ENCODE measurements at places on chromosomes 3 and 15.
A peak's percentile ranks its signal among the peaks of the same experiment; 100 is the strongest.

DNA sequence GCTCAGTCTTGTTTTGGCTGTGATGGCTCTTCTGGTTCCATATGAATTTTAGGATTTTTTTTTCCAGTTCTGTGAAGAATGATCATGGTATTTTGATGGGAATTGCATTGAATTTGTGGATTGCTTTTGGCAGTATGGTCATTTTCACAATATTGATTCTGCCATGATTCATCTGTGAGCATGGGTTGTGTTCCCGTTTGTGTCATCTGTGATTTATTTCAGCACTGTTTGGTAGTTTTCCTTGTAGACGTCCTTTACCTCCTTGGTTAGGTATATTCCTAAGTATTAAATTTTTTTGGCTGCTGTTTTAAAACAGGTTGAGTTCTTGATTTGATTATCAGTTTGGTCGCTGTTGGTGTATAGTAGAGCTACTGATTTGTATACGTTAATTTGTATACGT lies 18.5 kb downstream of the TCF12 start:
- DNase-seq = no peak

- no peak for DNase-seq
Measured at GRCh38 chr3:73716418-73716817, 91.7 kb upstream of the PDZRN3 start.

DNA sequence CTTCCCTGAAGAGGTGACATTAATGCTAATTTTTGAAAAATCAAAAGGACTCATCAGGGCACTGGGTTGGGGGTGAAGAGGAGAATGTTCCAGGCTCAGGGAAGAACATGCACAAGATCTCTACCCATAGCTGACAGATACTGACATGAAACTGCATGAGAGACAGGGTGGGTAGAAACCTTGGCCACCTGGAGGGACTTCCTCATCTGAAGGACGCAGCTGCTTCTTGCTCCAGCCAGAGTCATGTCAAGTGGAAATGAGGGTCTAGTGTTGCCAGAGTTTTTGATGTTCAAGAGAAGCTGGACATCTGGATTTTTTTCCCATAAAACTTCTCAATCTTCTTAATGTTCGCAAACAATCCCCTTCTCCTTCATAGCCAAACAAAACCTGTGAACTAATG lies 29.7 kb downstream of the AMOTL2 start:
- DNase-seq = no peak

DNA sequence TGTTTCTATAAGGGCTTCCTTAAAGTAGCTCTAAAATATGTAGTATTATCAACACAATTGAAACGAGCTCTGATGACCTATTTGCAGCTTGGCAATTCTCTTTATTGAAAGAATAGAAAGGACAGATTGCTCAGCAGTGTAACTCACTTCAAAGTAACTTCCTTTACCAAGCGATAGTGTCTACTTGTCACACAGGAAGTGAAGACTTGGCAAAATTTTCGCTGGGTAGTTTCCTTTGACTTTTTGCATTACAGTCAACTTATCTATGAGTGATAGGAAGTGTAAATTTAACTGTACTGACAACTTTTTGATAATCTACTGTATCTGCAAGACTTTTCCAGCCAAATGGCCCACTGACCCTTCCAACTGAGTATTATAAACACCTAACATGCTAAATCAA lies 22.8 kb downstream of the SLC9A9 start:
- no peak for DNase-seq

GRCh38 chr3:129286081-129286480 lies 7.4 kb downstream of the HMCES start:
- DNase-seq = no peak

DNA sequence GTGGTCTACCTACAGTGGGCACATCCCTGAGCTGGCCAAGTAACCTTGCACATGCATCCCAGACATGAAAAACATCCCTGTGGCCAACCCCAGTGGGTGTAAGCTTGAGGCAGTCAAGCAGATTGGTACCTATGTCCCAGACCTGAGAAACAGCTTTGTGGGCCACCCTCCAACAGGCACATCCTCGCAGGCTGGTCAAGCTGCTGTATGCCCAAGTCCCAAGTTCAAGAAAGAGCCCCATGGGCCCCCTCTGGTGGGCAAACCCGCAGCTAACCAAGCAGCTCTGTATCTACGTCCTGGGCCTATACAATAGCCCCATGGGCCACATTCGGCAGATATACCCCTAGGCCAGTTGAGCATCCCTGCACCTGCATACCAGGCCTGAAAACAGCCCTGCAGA lies 186.3 kb upstream of the GPR149 start:
- no peak for DNase-seq

DNA sequence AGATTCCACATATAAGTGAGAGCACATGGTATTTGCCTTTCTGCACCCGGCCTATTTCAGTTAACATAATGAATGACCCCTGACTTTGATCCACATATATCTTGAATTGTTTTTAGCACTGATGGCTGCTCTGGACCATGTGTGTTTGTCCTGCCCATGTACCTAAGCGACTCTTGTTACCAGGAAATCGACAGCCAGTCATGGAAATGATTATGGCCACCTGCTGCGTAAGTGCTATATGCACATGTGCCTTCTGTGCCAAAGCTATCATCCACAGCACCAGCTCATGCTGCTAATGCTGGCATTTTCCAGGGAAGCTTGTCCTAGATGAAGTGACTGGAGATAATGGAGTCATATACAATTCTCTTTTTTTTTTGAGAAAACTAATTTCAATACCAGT lies 103.7 kb downstream of the PEX5L start:
- DNase-seq = peak; percentile 94

GRCh38 chr3:178320456-178321351 lies 215.5 kb upstream of the KCNMB2 start:
- DNase-seq = peak; percentile 48

DNA sequence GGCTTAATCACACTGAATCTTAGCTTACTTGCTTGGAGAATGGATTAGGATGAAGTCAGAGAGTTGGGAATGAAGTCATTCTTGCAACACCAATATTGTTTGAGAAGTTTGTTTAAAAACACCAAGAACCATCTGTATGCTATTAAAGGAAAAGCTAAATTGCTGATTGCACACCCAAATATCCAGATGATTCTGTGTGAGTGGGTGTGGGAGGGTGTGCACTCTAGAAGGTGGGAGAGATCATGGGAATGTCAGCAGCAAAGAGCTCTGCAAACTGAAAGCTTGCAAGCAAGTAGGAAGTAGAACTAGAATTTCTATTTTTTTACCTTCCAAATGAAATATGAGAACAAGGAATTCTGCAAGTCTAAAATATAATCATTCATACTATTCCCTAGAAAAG lies 364.9 kb downstream of the NR2F2 start:
- no peak for DNase-seq

- DNase-seq = no peak
Measured at GRCh38 chr15:39869254-39869653, 50.8 kb downstream of the GPR176 start.

DNA sequence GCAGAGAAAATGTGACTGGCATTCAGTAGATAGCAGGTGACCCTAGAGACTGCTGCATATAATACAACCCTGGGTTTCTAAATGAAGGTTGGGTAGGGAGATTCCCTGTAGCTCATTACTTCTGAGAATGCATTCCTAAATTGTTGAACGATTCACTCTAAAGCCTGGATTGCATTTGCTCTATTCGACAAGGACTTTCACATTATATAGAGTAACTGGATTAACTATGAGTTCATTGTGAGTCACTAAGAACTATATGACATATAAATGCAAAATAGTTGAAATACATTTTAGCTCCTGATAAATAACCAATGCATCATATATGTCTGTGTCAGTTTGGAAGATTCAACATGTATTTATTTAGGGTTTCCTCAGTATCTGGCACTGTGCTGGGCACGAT lies 294.7 kb upstream of the CCDC54 start:
- no peak for DNase-seq

DNA sequence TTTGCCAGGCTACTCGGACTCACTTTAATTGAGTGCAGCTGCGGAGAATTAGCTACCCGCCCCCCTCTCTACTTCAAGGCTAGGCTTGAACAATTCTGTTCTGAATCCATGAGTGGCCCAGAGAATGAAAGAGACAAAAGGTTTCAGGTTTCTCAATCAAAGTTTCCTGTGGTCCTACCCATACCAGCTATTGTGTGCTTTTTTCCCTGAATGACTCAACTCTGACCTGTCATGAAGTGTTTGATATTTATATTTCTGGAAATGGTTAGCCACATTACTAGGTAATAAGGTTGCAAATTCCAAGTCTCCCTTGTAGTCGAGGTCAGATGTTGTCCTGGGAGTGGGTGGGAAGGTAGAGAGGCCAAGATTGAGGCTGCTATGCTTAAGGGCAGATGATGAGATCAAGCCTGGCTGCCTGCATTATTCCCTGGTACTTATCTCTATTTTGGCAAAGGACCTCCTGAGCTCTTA lies 392.7 kb upstream of the TBL1XR1 start:
- DNase-seq = peak; percentile 52

DNA sequence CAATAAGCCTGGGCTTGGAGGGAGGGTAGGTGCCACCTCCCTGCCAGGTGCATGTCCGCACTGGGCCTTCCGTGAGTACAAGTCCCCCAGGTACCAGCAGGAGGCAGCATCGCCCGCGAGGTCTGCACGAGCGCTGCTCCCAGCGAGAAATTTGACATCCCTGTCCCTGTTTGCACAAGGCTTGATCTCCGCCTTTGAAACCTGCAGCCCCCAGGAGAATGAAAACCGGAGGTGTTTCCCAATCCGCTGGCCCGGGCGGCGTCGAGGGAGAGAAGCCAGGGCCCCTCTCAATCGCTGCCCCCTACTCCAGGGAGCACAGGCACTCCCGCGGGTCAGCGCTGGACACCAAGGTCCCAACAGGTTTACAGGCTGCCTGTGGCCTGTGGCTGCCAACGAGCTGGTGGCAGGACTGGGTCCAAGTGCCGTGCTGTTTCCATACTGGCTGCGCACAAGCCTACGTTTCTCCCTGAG lies 961 bp downstream of the HAPLN3 start:
- DNase-seq = no peak

GRCh38 chr15:92652576-92652966 lies 3.0 kb downstream of the FAM174B start:
- DNase-seq = no peak

- no peak for DNase-seq
Measured at GRCh38 chr3:155101398-155101797, 21.3 kb downstream of the MME start.

DNA sequence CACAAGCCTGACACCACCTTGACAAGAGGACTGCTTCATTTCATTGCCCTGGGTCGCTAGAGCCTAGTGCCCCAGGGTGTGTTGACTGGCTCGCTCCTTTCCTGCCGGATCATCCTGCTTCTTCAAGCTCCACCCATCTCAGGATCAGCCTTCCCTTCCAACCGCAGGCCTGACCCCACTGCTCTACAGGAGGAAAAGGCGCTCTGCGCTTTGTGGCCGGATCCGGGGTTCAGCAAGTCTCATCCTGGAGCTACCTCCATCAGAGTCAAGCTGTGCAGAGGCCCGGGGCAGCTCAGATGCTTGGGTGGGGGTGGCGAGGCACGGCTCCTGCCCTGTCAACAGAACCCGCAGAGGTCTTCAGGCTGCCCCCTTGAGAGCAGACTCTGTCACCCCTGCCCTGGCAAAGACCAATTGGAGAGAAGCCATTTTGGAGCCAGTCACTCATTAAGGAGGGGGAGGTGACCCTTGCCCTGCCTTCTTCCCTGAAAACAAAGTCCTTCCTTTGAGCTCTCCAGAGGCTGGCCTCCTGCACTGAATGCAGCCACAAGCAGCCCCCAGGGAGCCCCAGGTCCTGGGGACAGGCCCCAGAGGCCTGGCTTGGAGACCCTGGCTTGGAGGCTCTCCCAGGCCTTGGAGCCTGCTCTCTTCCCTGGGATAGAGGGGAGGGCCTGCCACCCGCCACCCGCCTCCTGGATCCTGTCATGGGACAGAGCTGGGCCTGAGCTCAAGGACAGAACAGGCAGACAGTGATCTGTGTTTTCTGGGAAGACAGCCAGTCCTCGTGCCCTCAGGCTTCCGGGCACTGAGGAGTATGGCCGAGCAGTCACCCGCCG lies 80.3 kb downstream of the CPN2 start:
- DNase-seq = no peak

DNA sequence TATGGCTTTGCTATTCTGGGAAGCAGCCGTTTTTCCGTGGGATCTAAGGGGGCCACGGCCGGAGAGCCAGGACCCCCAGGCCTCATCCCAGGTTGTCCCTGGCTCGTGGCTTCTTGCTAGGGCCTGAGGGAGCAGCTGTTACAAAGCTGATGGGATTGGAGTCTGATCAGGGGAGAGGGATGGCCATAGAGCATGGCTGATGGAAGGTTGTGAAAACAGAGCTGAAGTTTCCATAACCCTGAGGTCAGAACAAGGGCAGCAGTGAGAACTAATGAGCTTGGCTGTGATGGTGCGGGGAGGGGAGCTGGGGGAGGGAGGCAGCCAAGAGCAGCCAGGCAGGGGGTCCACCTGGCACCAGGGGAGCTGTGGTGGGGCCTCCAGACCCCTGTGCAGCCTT lies 63.0 kb downstream of the LINGO1 start:
- DNase-seq = no peak

DNA sequence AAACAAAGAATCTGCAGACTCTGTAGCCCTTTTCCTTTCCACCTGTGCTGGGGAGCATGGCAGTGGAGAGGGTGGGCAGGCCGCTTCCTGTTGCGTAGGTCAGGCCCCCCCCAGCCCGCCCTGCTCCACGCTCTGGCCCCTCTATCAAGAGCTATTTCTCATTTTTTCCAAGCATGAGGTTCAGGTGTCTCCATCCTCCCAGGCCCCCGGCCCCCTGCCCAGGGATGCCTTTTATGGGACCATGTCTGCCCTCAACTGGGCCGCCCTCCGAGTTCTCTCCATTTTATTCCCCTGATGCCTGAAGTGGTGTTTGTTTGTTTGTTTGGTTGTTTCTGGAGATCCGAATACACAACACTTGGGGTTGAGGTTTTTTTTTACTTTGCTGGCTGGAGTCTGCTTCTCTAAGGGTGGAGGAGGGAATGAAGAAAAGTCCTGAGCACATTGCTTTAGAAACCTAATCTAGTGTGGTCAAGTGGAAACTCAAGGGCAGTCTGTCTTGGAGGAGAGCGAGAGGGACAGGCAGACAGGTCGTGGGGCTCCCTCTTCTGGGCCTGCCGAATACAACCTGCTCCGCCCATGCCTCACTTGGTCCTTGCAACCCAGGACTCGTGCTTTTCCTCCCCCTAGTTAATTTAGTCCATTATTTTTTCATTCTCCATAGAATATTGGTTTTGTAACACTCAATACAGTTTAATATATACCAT lies 176.5 kb upstream of the LYSMD4 start:
- DNase-seq = no peak

DNA sequence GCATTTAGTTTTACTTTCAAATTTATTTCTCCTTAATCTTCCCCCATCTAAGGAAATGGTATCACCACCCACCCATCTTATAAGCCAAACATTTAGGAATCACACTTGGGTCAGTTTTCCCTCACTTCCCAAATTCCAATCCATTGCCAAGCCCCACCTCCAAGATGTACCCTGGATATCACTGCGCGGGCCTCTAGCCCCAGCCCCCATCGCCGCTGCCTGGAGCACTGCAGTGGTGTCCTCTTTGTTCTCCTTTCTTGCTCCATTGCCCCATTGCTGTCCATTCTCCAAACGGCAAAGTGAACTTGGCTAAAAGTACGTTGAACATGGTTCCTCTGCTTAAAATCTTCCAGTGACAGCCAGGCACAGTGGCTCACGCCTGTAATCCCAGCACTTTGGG lies 267.8 kb downstream of the SHOX2 start:
- no peak for DNase-seq
